ENCODE measurements at places on chromosomes 5 and 9.

DNA sequence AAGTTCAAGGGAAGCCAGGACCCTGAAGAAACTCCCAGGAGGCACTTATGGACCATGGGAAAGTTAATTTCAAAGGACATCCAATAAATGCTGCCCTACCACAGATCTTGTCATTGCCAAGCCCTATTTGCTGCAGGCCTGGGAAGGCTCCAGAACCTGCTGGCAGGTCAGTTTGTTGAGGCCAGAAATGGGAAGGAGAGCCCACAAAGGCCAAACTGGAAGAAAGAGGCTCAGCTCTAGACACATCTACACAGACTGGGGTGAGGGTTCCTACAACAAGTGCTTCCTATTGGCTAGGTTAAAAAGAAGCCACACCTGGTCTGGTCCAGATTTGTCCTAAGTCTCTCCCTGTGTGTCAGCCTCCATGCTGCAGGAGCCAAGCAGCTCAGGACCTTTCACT lies 94.4 kb downstream of the SIL1 start:
- no peak for DNase-seq

DNA sequence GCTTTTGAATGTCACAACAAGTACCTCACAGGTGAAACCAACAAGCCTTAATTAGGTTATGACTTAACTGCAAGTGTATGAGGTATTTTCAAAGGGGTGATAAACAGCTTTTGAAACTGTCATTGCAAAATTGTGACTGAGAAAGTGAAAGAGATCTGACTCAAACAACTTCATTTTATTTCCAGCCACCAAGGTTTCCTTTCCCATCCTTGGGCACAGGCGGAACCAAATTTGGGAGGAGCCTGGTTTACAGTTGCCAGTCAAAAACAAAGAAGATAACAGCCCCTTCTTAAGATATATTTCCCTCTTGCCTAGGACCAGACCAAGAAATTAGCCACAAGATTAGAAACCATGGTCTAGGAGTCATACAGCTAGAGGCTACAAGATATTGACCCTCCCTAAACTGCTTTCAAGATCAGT lies 417.1 kb downstream of the CSNK1G3 start:
- no peak for DNase-seq

GRCh38 chr5:121982893-121983285 lies 21.1 kb downstream of the SRFBP1 start:
- DNase-seq = no peak

- no peak for DNase-seq
Observed at GRCh38 chr5:131258733-131259132, 5.1 kb upstream of the CDC42SE2 start.

DNA sequence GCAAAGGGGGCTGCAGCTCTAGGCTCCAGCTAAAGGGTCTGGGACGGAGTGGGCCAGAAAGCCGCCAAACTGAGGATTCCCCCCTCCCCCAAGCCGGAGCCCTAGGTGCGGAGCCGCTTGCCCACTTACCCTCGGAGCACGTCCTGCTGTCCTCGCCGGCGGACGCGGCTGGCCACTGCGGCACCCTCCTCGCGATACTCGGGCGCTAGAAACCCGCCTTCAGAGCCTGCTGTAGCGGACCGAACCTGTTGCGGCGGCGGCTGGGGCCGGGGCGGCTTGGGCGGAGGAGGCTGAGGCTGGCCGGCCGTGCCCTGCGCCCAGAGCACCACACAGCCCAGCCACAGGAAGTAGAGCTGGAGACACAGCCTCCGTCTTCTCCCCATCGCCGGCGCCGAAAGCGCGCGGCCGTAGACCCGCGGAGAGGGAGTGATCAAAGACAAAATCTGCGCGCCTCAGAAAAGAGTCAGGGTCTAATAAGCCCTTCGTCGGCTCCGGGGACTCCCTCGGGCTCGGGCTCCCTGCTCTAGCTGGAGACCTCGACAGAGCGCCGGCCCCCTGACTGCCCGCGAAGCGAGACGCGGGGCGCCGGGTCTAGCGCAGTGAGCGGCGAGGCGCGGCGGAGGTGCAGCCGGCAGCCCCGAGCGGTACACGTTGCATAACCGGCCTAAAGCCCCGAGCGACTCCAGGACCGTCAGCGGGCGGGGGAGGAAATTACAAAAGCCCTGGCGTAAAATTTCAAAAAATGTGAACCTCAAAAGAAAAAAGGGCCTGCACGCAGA lies 635 bp downstream of the FBN2 start:
- no peak for DNase-seq

GRCh38 chr9:89731262-89732182 lies 126.7 kb downstream of the GADD45G start:
- DNase-seq = no peak

DNA sequence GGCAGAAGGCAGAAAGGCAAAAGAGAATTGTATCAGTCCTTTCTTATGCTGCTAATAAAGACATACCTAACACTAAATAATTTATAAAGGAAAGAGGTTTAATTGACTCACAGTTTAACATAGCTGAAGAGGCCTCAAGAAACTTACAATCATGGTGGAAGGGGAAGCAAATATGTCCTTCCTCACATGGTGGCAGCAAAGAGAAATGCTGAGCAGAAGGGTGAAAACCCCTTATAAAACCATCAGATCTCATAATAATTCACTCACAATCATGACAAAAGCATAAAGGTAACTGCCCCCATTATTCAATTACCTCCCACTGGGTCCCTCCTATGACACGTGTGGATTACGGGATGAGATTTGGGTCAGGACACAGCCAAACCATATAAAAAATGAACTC lies 312.5 kb upstream of the PTGER4 start:
- no peak for DNase-seq

DNA sequence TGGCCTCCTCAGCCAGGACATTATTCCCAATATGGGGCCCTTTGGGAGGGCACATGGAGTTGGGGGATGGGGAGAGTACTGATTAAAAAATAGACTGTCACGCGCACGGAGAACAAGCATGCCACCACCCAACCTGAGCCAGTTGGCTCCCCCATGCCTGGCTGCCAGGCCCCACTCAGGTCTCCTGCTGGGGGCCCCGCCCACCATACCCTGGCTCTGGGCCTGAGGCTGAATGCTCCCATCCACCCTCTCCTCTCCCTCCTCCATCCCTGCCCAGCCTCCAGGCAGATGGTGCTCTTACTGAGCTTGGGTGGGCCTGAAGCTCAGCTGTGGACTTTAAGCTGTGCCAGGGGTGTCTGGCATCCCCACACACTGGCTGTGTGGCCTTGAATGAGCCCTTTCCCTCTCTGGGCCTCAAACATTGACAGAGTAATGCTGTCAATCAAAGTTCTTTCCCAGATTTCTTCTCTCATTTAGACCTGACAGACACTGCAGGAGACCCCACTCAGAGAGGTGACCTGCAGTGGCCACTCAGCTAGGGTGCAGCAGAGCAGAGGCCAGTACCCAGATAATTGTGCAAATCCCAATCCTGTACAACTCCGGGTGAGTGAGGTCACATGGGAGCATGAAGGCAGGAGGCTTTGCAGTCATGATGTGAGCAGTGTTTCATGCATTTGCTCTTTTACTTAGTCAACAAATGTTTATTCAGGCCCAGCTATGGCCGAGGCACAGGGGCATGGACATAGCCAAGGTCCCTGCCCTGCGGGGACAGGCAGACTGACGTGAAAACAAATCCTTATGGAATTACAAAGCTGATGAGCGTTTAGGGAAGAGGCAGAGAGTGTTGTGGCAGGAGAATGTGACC lies 9.8 kb upstream of the SYNPO start:
- DNase-seq = no peak

GRCh38 chr9:77018058-77018968 lies 1.1 kb upstream of the FOXB2 start:
- DNase-seq = no peak

DNA sequence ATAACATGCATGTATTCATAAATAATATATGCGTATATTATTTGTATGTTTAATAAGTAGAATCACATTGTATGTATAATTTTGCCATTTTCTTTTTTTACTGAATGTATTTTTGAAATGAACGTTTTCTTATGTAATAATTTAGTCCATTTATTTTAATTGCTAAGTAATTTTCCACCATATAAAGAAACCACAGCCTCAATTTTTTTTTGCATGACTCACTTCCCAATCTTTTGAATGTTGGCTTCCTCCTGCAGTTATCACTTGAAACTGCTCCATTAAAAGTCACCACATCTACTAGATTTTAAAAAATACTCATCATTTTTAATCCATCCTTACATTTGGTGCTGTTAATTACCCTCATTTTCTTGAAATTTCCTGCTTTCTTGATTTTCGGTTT lies 363.3 kb upstream of the MEF2C start:
- no peak for DNase-seq

DNA sequence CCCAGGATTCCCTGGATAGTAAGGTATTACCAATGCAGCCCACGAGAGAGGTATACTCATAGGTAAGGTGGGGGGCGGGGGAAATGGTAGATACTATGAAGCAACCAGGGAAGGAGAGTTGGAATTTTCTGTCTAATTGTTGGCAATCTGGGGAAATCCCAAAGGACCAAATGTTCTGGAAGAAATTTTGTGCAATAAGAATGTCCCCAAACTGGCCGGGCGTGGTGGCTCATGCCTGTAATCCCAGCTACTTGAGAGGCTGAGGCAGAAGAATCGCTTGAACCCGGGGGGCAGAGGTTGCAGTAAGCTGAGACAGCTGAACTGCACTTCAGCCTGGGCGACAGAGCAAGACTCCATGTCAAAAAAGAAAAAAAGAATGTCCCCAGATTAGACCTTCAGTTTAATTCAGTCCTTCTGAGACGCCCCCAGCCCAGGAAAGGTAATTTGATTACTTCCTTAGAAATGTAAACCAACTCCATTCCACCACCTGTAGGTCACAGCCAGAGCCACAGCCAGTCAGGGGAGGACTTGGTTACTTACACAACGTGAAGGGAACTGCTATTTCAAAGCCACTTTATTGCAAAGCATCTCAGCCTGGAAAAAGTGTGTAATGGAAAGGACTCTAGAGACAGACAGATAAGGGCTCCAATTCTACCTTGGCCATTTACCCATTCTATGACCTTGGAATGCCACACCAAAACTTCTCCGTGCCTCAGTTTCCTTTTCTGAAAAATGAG lies 50.0 kb upstream of the KLF4 start:
- no peak for DNase-seq

- DNase-seq = no peak
Observed at GRCh38 chr5:6565492-6565891, 67.4 kb downstream of the NSUN2 start.

DNA sequence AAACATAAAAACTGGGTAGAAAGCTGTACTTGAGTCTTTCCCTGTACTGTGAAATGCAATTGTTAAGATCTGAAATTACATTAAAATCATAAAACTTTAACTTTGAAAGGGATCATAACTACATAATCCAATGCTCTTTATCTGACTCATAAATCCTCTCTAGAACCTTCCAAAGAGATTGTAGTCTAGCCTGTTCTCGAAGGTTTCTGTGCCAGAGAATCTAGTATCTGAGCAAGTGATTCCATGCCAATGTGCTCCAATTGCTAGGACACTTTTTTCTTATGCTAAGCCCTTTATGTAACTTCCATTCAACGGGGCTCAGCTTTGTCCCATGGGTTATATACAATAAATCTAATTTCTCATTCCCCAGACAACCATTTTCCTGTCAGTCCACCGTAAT lies 21.1 kb downstream of the DDX31 start:
- no peak for DNase-seq

DNA sequence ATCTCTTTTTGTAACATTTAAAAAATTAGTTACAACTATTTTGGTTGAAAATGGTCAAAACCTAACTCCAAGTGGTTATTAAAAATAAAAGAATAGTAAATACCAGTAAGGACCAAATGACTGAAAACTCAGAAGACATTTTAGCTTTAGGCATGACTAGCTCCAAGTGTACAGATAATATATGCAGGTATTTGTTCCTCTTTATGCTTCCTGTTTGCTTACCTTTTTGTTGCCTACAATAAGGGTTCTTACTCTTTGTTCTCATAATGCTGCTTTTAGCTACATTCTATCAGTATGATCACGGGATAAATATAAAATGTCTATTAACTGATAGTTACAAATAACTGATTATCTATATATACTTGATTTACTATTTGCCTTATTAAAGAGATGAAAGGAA lies 259.6 kb downstream of the CDH12 start:
- DNase-seq = no peak

DNA sequence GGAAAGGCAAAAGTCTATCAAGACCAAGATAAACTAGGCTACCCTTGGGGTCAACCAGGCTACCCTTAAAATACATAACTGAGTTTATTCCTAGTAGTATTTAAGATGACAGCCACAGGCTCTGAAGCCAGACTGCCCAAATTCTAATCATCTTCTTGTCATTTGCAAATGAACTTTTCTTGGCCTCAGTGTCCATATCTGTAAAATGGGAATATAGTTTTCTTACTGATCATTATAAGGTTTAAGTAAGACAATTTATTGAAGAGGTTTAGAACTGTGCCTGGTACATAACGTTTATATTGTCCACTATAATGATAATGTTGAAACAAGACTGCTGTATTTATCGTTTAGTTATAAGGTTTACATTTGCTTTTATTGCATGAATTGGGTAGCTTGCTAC lies 112.5 kb downstream of the SLC12A2 start:
- no peak for DNase-seq

DNA sequence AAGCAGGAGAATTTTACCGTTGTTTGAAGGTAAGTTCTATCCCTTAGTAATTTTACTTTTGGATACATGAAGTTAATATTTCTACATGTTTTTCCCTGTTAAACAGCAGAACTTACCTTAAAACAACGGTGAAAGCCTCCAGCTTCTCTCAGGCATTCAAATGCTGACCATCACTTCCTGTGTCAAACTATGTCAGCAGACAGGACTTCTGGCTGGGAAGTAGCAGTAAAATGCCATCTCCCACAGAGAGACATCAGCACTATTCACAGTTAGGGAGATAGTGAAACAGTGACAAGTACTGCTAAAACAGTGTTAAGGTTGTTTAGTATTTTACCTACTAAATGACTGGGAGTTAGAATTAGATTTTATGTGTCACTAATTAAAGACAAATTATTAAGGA lies 34.2 kb upstream of the GOLGA1 start:
- no peak for DNase-seq

DNA sequence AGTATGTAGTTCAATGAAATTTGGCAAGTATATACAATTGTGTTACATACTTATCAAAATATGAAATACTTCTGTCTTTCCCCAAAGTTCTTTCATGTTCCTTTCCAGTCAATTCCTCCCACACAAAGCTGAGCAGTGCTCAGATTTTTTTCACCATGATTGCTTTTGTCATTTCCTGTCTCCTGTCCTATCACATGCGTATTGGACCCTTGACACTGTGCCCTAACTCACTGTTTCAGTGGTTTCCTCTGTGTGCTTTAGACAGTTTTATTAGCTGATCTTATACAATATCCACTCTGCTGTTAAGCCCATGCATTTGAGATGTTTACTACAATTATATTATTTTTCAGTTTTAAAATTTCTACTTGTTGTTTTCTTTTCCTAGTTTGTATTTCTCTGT lies 463.6 kb upstream of the MEF2C start:
- DNase-seq = no peak

GRCh38 chr5:78985116-78985724 lies at the start of gene ARSB:
ARSB (minus strand) TSS chr5:78985310; CDS start chr5:78985248, 62 bp downstream.
- peak; percentile 77 for DNase-seq
